ENCODE measurements at places on chromosomes 6 and 20.

DNA sequence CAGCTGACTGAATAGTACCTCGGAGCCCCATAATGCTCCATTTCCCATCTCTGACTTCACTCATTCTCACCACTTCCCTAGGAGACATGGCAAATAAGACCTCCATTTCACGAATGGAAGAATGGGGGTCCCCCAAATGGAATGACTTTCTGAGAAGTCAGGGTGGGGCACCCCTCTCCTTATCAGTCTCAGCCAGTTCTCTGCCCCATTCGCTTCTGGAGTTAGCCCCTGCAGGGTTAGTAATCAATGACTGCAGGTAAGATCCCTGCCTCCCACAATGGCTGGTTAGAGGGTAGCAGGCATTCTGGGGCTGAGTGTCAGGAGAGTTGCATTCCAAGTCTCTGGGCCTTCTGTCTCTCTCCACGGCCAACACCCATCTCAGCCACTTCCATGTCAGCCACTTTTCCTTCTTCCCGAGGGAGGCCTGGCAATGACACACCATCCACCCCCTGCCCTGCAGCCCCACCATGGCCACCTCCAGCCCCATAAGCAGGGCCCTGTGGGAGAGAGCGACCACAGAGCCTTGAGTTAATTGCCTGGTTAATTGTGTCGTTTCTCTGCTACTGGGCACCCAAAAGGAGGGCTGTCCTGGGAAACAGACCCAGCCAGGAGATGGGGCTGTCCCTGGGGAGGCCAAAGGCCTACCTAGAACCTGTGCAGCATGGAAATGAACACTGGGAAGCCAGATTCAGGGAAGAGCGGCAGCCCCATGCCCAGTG is 13.4 kb downstream of the CCDC167 start:
- no peak for DNase-seq

- no peak for DNase-seq
Measured at GRCh38 chr6:134740473-134741199, 209.3 kb downstream of the ALDH8A1 start.

DNA sequence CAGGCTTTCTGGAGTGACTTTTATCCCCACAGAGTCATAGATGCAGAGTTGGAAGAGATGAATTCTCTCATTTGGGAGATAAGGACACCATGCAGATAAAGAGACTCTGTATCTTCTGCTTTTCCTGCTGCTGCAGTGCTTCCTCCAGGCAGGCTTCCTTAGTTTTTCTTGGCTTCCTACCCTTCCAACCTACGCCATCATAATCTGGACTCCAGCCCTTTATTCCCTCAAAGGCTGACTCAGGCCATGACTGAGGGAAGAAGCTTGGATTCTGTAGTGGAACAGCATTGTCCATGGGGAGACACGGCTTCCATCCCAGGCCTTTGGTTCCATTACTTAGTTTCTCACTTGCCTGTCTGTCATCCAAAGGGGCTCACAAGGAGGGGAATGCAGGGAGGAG is 6.5 kb upstream of the RNF24 start:
- DNase-seq = no peak

DNA sequence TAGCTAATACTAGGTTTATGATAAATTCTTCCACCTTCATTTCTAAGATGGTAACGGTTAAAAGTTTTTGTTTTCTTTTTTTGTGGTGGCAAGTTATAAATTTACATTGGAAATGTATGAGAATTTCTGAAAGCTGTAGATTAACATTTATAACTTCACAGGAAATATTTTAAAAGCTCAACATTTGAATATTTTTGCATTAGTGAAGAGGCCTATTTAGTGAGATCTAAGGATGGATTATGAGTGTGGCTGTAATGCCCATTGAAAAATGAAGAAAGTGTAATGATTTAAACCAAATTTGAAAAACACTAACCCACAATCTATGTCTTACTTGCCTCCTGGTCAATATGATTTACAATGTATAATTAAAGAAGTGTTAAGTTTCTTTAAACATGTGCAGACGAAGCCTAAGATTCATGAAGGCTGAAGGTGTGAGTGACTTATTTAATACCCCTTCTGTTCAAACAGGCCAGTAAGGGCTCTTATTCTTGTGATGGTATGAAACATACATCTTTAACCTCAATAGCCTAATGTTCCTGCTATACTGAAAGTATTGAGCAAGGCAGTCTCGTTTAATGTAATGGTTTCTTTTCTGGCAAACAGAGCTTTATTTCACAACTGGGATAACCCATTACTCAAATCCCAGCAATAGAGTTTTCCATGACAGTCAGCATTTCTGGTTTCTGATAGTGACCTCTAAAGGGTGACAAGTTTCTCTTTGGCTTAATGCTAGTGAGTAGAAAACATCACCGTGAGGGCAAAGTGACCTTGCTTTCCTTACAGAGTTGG is 13.2 kb downstream of the HDGFL1 start:
- no peak for DNase-seq
